Esophagus squamous epithelium (tissue), 5 donors: ENCODE measurements at places on chromosomes 1 and 21.

GRCh38 chr1:118960567-118961136, 27.5 kb downstream of the TBX15 start:
- no peak for DNase-seq

DNA sequence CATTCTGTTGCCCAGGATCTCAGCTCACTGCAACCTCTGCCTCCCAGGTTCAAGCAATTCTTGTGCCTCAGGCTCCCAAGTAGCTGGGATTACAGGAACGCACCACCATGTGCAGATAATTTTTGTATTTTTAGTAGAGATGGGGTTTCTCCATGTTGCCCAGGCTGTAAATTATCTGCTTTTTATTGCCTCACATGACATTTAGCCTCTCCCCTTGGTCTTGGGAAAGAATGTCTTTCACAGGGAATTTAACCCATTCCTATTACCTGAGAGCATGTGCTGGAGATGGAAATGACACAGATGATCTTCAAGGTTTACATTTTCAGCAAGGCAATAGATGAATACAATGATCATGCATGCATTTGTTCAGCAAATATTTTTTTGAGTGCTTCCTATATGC, 75.8 kb downstream of the NID1 start:
- DNase-seq: no peak

GRCh38 chr1:36458910-36459309, 5.3 kb downstream of the MRPS15 start:
- no peak for DNase-seq

DNA sequence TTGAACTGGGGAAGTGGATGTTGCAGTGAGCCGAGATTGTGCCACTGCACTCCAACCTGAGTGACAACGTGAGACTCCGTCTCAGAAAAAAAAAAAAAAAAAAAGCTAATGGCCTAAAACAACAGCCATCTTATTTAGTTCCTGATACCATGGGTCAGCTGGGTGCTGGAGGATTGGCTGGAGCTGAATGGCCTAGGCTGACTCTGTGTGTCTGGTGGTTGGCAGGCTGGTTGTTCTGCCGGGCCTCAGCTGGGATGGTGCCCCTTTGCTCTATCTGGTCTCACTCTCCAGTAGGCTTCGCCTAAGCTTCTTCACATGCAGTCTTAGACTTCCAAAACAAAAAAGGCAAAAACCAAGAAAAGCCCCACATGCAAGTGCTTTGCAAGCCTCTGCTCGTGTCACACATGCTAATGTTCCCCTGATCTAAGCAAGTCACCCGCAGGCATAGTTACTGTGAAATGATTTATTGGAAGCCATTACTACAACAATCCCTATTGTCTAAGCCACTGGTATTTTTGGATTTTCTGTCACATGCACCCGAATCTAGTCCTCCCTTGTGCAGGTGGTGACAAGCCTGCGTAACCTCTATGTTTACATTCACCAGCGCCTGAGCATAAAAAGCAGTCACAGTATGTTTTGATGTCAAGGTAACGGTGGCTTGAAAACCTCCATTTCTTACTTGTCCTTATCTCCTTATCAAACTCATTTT, 39.6 kb upstream of the KANK4 start:
- no peak for DNase-seq

DNA sequence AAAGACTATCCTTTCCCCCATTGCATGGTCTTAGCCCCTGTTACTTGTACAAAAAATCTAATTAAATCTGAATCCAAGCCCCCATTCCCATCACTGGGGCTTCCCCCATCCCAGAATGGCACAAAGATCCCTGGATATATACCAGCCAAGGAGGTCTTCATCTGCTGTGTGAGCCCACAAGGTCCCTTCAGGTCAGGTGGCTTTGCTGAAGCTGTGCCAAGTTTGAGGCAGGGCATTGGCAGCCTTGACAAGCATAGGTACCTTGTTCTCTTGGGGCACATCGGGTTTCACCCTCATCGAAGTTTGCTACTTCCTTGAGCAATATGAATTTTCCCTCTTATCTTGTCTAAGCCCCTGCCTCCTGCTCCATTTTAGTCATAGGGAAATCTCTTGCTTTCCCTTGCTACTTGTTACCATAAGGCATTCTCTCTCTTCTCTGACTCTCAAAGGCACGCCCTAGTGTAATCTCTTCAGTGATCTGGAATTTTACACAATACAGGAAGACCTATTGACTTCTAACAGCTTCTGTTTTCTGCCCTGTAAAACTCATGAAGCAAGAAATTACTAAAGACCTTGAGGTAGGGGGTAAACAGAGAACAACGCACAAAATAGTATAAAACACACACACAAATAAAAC, 71.4 kb upstream of the COG2 start:
- no peak for DNase-seq

GRCh38 chr1:58618303-58618702, 41.3 kb upstream of the TACSTD2 start:
- peak; percentile 4 for DNase-seq

GRCh38 chr1:7721940-7722669, 49.0 kb upstream of the VAMP3 start:
- no peak for DNase-seq

- no peak for DNase-seq
These were observed 16.0 kb downstream of the LRIG2 start for GRCh38 chr1:113088972-113089371.

GRCh38 chr1:180407051-180407450, 95.3 kb downstream of the ACBD6 start:
- DNase-seq: no peak

DNA sequence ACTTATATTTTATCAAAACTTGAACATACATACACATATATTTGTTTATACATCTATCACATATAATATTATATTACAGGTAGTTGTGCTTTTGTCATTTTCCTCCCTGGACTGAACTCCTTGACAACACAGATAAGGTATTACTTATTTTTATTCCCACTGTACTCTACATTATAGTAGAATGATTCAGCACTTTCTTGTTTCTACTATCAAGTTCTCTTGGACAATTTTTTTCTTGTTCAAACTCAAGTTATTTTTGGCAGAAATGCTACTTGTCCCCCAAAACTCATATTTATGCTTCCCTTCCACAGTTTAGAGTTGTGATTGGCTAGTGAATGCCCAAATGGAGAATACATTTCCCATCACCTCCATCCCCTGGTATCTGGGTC, 10.8 kb upstream of the PTPRC start:
- no peak for DNase-seq

GRCh38 chr1:165014753-165015152, 341.8 kb downstream of the LMX1A start:
- DNase-seq: no peak

DNA sequence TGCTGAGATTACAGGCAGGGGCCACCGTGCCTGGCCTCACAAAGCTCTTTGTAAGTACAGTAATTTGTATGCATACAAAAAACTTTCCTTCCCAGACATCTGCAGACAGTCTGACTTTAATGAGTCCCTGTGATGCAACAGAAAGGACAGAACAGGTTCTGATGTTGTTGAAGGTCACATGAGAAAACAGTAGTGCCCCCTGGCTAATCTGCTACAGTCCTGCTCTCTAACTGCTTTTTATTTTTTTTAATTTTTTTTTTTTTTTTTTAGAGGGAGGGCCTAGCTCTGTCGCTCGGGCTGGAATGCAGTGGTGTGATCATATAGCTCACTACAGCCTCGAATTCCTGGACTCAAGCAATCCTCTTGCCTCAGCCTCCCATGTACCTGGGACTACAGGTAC, 36.7 kb downstream of the ACBD3 start:
- DNase-seq: no peak

GRCh38 chr1:44061857-44062256, 30.6 kb upstream of the SLC6A9 start:
- DNase-seq: no peak

DNA sequence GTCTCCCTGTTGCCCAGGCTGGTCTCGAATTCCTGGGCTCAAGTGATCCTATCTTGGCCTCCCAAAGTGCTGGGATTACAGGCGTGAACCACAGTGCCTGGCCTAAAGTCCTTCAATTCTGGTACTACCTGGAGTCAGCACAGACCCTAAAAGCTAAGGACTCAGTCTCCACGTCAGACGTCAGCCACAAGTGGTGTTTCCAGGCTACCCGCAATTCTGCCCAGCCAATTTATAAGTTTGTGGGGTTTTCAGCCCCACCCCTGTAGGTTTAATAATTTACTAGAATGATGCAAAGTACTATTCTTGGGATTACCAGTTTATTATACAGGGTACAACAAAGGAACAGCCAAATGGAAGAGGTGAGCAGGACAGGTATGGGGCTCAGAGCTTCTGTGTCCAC, 10.6 kb upstream of the DIP2A start:
- DNase-seq: no peak

DNA sequence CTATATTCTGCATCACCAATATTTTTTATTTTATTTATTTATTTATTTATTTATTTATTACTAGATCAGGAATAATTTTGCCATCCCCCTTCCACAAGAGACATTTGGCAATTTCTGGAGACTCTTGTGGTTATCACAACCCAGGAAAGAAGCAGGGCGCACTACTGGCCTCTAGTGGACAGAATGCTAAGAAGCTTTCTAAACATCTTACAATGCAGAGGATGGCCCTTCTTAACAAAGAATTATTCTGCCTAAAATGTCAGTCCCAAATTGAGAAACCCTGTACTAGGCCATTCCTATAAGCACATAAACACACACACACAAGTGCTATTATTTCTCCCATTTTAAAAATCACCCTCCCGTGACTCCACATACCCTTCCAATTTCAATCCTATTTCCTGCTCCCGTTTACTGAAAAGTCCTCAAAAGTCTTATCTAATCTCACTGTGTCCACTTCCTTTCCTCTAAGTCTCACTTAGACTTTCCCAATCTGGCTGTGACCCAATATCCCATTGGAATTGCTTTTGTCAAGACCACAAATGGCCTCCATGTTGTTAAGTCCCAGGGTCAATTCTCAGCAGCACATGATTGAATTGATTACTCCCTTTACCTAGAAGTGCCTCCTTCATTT, 43.7 kb upstream of the RNF11 start:
- no peak for DNase-seq

GRCh38 chr1:228152097-228152917, 2.6 kb downstream of the GJC2 start:
- no peak for DNase-seq

DNA sequence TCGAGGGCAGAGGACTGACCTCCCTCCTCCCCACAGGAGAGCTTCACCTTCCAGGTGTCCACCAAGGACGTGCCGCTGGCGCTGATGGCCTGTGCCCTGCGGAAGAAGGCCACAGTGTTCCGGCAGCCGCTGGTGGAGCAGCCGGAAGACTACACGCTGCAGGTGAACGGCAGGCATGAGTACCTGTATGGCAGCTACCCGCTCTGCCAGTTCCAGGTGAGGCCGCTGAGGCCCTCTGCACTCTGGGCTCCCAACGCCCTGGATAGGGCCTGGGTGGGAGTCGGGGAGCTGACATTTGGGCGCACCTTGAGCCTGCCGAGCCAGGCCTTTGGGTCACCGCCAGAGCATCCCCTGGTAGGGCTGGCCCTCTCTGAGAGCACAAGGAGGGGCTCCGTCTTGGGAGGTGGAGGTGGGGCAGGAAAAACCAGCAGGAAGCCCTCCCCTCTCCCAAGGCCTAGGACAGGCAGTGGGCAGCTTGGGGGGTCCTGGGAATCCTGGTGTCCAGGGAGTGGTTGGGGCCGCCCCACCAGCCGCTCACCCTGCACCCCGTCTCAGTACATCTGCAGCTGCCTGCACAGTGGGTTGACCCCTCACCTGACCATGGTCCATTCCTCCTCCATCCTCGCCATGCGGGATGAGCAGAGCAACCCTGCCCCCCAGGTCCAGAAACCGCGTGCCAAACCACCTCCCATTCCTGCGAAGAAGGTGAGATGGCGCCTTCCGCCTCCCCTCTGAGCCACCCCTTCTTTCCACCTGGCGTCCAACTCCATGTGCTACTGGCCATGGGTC, 65.1 kb downstream of the PIK3CD start:
- no peak for DNase-seq

- no peak for DNase-seq
These were observed 7.7 kb downstream of the ZBTB21 start for GRCh38 chr21:42002421-42002958.
